ENCODE measurements at places on chromosomes 1 and 21.

GRCh38 chr1:46503421-46503820 lies 13.8 kb downstream of the DMBX1 start:
- DNase-seq = no peak

DNA sequence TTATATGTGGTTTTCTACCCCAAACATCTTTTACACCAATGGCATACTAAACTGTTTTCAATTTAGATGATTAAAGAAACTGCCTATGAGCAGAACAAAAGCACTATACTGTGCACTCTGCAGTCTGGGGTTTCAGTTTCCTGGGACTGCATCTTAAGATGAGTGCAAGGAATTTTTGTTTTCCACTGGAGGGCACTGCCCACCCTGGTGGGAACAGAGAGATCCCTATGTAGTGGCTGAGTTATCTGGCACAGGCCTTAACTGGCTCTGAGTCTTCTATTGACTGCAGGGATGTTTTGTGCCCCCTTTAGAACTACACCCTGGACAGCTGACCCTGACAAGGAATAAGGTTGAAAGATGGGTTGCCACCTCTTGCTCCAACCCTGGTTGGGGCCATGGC lies 12.0 kb downstream of the PROK1 start:
- peak; percentile 44 for DNase-seq

GRCh38 chr1:229905031-229905545 lies 161.9 kb upstream of the GALNT2 start:
- DNase-seq = no peak

DNA sequence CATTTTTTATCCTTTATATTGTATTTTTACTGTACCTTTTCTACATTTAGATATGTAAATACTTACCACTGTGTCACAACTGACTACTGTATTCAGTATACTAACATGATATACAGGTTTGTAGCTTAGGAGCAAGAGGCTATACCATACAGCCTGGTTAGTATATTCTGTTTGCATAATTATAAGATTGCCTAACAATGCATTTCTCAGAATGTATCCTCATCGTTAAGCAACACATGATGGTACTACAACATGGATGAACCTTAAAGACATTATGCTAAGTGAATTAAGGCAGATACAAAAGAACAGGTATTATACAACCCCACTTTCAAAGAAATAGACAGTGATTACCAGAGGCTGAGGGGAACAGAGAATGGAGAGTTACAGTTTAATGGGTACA lies 62.7 kb downstream of the RUSC1 start:
- DNase-seq = no peak

- DNase-seq = no peak
Measured at GRCh38 chr1:102174259-102174863, 177.6 kb upstream of the OLFM3 start.

DNA sequence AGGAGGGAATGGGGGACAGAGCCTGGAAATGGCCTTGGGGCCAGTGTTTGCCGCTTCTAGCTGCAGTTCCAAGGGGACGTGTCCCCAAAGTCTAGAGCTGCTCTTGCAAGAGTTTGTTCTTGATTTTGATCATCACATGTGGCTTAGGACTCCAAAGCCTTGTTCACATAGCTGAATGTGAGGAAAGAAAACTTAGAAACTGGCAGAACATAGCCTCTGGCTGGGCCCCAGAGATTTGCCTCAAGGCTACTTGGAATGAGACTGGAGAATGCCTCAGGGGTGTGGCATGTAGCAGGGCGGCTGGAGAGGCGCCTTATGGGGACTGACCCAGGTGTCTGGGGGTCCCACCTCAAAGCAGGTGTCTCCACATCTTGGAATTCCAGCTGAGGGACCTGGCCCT lies 2.3 kb downstream of the PDXK start:
- no peak for DNase-seq

DNA sequence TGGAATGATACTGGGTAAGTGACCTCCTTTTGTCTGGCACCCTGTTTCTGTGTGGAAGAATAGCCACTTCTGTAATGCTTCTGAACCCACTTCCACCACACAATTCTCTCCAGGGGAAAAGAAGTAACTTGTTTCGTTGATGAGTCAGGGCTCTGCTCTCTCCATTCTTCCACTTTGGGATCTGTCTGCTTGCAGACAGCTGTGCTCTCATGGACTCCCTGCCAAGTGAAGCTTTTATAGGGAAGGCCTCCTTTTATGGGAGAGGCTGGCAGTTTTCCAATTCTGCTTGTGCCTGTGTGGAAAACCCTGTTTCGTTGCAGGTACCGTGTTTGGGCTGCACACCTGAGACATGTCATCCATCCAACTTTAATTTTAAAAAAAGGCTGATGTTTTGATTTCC lies 130.7 kb downstream of the GIPC2 start:
- DNase-seq = peak; percentile 51

- no peak for DNase-seq
Measured at GRCh38 chr21:37087188-37087587, 14.1 kb downstream of the TTC3 start.

DNA sequence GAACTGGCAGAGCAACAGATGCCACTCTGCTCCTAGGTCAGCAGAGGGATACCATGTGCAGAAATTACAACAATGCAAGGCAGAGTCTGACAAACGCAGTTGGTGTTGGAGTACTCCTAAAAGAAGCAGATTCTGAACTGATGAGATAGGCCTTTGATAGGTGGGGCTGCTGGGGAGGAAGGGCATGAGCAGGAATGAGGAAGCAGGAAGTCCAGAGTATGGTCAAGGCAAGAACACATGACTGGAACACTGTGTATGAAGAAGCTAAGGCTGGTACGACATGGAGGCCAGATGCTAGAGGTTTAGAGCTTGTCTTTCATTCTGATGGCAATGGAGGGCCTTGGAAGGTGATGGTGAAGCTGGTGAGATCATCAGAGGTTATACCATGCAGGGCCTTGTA lies 11.5 kb upstream of the THRAP3 start:
- DNase-seq = no peak

DNA sequence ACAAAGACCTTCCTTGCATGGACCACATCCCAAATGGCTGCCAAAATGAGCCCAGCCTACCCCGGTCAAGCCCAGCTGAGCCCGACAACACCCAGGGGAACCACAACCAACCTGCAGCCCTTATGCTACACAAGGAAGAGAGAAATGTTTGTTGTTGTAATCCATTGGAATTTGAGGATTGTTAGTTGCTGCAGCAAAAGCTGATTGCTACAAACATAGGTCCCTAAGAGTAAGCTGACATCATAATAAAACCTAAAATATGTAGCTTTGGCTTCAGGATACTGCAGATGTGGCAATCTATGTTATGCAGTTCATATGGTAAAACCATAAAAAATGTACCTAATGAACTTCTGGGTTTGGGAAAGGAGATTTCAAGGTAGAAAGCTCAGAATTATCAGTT lies 65.5 kb upstream of the DNAH14 start:
- DNase-seq = no peak

DNA sequence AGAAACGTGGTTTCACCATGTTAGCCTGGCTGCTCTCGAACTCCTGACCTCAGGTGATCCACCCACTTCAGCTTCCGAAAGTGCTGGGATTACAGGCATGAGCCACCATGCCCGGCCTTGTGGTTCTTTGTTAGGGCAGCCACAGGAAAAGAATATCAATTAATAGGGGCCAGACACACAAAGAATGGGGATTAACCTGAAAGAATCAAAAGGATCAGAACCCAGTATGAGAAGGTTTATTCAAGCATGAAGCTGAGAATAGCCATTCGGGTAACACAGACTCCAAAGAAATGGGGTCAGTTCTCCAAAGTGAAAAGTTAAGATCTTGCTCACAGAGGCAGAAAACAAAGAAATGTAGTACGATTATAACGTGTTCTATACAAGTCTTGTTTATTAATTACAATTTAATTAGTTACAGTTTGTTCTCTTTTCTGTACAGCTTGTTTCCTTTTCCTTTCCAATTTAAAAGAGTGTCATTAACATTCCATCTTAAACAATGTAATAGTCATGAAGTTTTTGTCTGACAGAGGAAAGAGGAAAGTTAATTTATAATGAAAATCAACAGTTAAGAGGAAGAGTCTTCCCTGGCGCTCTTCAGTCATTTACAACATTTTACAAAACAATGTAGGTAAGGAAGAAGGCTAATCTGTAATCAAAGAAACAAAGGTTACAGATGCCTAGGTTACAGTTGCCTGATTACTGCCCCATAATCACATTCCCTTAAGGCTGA lies 51.3 kb upstream of the SLC45A1 start:
- DNase-seq = no peak

DNA sequence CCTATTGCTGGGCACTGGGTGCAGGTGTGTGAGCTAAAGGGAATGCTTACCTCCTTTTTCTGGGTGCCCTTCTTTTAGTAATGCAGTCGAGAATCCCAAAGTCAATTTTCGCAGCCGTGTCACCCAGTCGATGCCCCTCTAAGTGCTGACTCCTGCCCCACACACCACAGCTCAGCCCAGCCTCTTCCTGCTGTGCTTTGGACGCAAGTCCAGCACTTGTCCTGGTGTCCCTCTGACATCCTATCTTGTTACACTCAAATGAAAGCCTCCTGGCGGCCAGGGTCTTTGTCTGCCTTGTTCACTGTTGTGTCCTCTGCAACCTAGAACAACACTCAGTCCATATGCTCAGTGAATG lies 58.5 kb upstream of the RUNX3 start:
- DNase-seq = no peak

GRCh38 chr1:161324020-161324419 lies 9.8 kb downstream of the SDHC start:
- DNase-seq = no peak

- DNase-seq = no peak
Measured at GRCh38 chr1:181090641-181091126, 2.2 kb downstream of the IER5 start.

DNA sequence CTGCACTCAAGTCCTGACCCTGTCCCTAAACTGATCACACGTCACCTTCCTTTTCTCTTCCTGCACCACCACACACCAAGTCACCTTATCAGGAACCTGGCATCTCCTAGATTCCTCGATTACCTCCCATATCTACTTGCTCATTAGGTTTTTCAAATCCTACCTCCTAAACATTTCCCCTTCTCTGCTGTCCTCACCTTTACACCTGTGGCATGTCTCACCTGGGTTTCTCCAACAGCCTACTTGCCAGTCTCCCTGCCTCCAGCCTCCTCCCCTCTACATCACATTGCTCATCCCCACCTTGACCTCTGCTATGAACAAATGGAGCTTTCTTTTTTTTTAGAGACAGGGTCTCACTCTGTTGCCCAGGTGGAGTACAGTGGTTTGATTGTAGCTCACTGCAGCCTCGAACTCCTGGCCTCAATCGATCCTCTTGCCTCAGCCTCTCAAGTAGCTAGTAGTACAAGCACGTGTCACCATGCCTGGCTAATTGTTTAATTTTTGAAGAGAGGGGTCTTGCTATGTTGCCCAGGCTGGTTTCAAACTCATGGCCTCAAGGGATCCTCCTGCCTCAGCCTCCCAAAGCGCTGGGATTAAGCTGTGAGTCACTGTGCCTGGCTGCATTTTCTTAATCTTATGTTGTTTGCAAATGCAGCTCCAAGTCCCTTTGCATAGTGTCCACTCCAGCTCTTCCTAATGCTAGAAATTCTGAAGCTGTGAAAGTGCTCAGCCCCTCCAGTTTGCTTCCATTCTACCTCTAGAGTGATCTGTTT lies 6.3 kb downstream of the IGSF9 start:
- no peak for DNase-seq

DNA sequence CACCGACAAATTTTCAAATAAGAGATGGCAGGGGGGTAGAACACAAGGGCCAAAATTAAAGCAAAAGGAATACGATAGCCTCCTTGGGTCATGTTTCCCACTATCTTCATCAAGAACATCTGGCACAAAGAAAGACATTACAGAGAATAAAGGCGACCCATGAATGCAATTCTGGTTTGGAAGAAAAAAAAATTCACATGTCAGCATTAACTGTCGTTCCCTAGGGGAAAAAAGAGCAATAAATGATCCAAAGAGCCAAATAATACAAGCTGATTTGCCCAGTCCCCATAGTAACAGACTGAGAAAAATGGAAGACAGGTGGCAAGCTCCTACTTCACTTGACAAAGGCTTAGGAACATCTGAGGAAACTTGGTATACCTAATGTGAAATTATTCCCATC lies 4.5 kb downstream of the STIL start:
- DNase-seq = peak; percentile 88

DNA sequence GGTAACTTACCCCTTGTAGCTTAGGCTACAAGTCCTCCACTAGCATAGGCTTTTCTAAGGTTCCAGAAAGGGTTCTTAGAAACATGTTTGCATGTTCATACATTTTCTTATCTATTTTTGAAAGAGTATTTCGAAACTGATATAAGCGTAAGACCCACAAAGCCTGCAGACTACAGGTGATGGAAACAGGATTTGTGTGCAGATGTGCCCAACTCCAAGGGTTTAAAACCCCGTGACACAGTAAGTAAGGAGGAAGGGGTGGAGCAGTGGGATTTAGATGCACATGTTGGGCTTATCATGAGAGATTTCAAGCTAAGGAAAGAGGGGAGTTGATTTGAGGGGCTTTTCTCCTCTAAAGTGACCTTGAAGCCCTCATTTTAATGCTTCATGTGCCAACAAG lies 164.7 kb downstream of the LTN1 start:
- no peak for DNase-seq

- peak; percentile 1 for DNase-seq
Measured at GRCh38 chr1:170967042-170967910, 31.9 kb downstream of the MROH9 start.

DNA sequence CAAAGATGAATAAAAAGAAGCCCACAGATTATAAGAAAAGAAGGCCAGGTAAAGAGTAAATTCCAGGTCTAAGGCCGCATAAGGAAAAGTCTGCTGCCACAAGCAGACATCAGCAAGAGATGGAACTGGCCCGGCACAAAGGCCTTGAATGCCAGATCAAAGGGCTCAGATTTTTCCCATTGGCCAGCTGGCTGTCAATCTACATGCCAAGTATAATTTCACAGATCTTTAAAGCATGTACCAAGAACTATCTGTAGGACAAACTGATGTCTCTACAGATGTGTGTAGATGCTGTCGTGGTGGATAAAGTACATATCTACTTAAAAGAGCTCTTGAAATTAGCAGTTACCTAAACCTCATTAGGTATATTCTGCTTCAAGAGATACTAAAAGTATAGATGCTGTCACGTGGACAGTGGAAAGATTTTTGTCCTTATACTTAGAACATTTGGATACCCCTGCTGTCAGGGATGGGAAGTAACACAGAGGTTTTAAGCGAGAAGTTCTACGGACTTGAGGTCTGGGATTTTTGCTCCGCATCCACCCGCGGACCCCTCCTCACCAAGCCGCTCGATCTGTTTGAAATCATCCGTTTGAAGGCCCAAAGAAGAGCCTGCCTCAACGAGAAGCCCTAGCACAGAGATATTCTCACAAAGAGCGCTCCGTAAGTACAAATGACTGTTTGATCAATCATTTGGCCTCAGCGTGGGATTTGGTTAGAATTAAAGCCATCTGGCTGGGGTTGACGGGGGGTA lies 10.1 kb downstream of the GLIS1 start:
- DNase-seq = no peak

GRCh38 chr1:16187748-16188401 lies 24.6 kb downstream of the ARHGEF19 start:
- no peak for DNase-seq

- DNase-seq = no peak
Measured at GRCh38 chr1:239872626-239873025, 219.1 kb upstream of the FMN2 start.

- no peak for DNase-seq
Measured at GRCh38 chr1:18239671-18240070, 132.1 kb downstream of the IGSF21 start.

Measured in NCI-H524 (cell line).